ENCODE measurements at places on chromosomes 13 and 19.

DNA sequence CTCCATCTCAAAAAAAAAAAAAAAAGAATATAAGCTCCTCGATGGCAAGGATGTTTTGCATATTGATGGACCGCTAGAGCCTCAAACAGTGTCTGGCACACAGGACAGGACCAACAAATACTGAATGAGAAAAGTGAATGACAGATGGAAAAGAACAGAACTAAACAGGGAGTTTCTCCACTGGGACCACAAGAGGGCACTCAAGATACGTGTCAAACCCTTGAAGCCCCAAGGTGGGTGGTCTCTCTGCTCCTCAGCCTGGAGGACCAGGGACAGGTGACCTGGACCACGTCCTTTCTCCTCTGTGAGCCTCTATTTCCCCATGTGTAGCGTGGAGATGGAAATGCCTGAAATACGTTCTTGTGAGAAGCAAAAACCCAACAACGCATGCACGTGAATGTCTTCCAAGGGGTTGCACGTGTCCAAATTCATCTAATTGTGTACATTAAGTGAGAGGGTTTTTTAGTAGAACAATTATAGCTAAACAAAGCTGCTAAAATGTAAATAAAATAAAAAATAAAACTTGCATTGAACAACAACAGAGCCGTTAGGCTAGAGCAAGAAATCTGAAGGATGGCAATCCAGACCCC is 5.7 kb upstream of the CDC42EP5 start:
- no peak for DNase-seq

DNA sequence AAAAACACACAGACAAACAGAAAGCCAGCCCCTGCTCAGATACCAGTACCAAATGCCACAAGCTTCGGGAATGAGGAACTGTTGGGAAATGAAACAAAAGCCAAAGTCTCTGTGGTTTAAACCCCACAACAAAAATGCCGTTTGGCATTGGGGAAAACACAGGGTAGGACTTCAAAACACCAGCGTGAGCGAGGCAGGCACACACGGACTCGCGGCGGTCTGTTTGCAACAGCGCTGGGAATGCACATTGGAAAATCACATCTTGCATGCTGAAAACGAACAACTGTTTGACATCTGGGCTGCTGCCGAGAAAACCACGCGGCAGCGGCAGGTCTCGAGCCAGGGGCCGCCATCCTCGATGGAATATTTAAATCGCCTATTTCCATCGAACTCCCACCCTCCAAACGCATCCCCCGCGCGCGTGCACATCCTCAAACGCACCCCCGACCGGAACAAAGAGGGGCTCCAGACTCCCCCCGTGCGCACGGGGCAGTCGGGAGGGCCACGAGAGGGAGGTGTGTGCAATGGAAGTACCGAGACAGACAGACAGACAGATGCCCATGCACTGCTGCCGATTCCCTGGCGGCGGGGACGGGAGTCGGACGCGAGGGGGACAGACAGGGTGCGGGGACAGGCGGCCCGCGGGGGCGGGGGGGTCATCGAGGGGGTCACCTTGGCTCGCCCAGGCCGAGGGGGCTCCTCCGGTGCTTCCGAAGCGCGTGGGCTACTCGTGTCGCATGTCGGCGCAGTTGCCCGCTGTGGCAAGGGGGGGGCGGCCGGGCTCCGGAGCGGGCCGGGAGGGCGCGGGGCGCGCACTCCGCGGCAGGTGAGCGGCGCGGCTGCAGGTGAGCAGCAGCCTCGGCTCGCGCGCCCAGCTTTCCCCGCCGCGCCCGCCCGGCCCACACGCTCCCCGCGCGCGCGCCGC is at the start of gene GPR12:
Gene GPR12, minus strand, starts transcription at position 880 of the 925 bp plus-strand sequence. CDS start 959 bp downstream, outside the sequence.
- no peak for DNase-seq

DNA sequence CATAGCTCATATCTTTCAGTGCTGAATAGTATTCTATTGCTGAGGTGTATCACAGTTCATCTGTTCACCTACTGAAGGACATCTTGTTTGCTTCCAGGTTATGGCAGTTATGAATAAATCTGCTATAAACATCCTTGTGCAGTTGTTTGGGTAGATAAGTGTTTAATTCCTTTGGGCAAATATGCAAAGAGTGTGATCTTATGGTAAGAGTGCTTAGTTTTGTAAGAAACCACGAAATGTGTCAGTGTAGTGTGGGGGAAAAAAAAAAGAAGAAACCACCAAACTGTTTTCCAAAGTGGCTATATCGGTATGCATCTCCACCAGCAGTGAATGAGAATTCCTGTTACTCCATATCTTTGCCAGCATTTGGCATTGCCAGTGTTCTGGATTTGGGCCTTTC is 93.3 kb downstream of the PIBF1 start:
- DNase-seq: no peak

DNA sequence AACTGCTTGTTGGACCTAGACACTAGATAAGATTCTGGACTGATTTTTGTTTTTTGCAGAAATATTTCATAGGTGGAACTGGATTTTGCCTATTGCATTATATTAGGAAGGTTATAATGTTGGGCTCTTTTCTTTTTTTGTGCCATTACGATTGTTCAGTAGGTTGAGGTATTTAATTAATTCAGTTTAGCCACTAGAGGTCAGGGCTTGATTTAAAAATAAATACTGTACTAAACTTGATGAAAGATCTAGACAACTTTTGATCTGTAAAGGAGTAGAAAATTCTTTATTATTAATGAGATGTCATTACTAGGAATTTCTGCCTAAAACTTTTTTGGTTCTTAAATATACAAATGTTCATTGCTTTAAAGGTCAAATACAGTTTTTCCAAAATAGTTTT is 15.2 kb upstream of the SUPT20H start:
- no peak for DNase-seq

- DNase-seq: no peak
Measured at GRCh38 chr13:66532845-66533244, 697.3 kb downstream of the PCDH9 start.

GRCh38 chr19:52785506-52785905 is 1.1 kb downstream of the ZNF600 start:
- DNase-seq: no peak

DNA sequence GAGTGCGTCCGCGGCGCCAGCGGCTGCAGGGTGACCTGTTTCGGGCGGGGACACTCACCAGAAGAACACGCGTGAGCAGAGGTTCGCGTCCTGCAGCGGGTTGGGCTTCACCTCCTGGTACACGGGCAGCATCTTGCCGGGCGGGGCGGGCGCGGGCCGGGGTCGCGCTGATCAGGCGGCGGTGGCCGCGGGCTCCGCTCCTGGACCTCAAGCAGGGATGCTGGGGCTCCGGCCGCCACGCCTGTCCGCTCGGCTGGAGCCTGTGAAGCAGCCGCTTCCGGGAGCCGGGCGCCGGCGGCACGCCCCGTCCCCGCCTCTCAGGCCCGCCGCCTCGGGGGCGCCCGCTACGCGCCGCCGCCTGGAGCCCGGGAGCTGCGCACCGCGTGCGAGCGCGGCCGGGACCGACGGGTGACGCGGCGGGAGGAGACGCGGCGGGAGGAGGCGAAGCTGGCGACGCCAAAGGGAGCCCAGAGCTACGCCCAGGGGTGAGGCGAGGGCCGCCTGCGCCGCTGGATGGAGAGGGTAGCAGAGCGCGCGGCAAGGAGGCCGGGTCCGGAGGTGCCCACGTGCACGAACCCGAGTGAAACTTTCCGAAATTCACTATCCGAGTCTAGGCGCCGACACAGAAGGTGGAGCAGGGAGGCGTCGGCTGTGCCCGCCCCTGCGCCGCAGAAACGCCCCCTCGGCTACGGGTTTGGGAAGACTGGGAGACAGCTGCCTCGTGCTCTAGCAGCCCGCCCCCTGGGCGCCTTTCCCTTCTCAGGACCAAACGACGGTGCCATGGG is at the start of gene ABCC4:
Gene ABCC4, minus strand, starts transcription at position 269 of the 785 bp plus-strand sequence. Its CDS starts 137 bp downstream, at position 132.
- DNase-seq: peak; percentile 35

DNA sequence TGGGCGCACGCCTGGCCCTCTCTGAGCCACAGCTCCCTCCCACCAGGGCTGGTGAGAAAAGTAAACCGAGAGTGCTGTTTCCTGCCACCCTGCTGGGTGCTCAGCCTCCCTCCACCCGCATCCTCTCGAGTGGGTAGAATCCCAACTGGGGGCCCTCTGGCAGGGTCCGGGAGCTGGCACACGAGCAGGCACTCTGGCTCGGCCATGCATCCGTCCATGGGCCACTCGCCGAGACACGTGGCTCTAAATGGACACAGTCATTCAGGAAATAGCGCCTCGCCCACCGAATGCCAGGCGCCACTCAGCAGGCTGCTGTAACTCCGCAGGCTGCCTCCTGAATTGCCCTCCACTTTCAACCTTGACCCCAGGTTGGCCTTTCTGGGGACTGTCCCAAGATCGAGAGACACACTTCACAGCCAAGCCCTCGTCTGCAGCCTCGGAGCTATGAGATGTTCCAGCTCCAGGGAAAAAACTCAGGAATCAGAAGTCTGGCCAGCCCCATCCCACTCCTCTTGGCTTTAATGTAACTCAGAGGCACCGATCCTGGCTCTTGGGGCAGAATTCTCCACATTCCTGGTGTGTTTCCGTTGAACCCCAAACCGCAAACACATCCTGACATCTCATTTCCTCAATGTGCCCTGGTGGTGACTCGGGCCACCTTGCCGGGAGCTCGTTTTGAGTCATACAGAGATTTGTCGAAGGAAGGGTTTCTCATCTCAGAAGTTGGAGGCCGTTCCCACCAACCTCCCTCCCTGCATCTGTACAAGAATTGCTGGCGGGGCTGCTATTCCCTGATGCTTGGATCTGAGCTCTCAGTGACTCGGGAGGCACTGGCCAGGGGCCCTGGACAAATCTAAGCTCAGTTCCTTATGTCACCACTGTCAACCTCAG is 14.1 kb downstream of the KLF2 start:
- DNase-seq: peak; percentile 67

DNA sequence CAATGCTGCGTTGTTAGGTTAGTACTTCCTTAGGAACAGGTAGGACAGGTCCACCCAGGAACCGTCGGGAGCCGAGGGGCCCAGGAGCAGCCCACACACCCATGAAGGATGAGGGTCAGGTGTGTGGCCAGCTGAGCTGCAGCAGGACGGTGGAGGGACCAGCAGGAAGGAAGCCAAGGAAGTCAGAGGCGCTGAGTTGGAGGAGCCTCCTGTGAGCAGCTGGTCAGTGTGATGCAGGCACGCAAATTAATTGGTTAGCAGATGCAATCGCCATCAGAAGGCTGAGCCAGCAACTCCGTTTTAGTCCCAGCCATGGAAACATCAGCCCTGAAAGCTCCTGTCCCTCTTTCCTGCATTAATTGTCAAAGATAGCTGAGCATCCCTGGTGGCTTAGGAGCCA is 114.9 kb upstream of the SOX1 start:
- DNase-seq: no peak

DNA sequence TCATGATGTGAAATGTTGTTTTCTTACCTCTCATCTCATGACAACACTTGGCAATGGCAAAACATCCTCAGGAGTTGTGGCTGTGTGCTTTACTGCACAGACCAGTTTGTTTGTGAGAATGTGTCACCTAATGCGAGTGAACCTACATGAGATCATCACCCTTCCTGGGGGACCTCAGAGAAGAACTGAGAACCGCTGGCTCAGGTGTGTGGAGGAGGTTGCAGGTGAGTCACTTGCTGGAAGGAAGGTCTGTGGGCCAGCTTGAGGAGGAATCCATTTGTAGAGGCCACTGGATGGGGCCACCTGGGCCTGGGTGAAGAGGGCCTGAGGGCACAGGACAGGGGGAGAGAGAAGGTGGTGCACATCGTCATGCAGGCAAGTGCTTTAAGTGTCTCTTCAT is 3.0 kb upstream of the CEACAM1 start:
- no peak for DNase-seq

DNA sequence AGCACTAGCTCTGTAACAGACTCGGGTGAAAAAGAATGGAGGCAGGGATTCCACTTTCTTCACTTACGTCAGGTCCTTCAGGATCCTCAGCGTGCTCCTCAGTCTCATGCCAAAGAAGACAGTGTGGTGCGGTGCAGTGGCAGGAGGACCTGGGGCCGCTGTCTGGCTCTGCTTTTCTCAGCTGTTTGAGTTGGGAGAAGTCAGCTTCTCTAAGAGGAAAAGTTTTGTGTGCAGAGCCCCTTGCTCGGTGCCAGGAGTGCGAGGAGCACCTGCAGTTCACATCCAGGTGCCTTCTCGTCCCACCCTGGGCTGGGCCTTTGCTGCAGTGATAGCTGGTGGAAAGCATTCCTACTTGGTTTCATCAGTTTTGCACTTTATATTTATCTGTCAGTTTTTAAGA is 77.9 kb upstream of the TEX29 start:
- no peak for DNase-seq

- DNase-seq: no peak
Measured at GRCh38 chr19:45815481-45816216, 541 bp upstream of the RSPH6A start.

Measured in stimulated activated CD4-positive, alpha-beta T cell treated with anti-CD3 and anti-CD28 coated beads, Interleukin-12 subunit alpha, Interleukin-12 subunit beta, amount 100 ng/mL, for 24 hours (primary cell).